ENCODE measurements at places on chromosomes 5 and 9. TPM values are rescaled to one million over a fixed set of nuclear protein-coding genes. Genes with fewer than 3 reads are reported as not detected.

Gene PCSK1
- not detected for total RNA-seq

Gene SH3TC2
- total RNA-seq, result 60.3 TPM

Gene FAM193B
- total RNA-seq, result 97.0 TPM

Gene PAPPA
- not detected for total RNA-seq

Gene NUP188
- total RNA-seq, result 49.6 TPM

Gene C5orf58
- total RNA-seq, result not detected

Gene PCDHAC2
- total RNA-seq, result 12.6 TPM

Gene MTRR
- 55.9 TPM for total RNA-seq

Gene PCDHGA5
- 0.12 TPM for total RNA-seq

Gene RAD23B
- total RNA-seq, result 82.3 TPM

Gene RMRP
- total RNA-seq, result 8,471 TPM

Gene ZNF300
- total RNA-seq, result 9.1 TPM

Gene TUSC1
- total RNA-seq, result 5.1 TPM

Gene BASP1
- total RNA-seq, result not detected

Gene DNAI1
- total RNA-seq, result not detected

Gene MAP1B
- total RNA-seq, result 21.5 TPM

Gene PPP2R2B
- total RNA-seq, result 1.2 TPM

Gene LAMC3
- total RNA-seq, result not detected

Gene THBS4
- 1.3 TPM for total RNA-seq

Gene OR1N1
- total RNA-seq, result not detected

Gene NADK2
- 21.6 TPM for total RNA-seq

Gene SPINK1
- total RNA-seq, result 444 TPM

Gene PRDM9
- total RNA-seq, result not detected

Gene SHISAL2B
- total RNA-seq, result not detected

Gene PCDHGA11
- 2.3 TPM for total RNA-seq

Gene SLC36A3
- not detected for total RNA-seq

Gene LIFR
- total RNA-seq, result 7.6 TPM

All from Calu3 (cell line).